ENCODE measurements at places on chromosomes 5 and 9.

GRCh38 chr5:178467568-178468195 is 122.5 kb downstream of the COL23A1 start:
- peak; percentile 76 for DNase-seq

DNA sequence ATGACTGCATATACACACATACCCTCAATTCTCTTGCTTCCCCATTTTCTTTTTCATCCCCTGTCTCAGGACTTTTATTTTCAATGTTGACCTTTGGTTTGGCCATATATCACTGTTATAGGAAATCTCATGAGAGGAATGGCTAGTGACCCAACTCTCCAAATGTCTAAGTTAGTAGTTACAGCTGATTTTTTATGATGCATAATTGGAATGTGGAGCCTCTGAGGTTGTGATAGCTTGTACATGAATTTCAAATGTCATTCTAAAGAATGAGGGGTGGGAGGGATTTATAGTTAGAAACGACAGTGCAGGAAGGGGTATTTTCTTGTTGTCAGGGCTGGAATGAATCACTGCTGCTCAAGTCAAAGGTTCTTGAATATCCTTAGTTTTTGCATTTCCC is 356.1 kb downstream of the NTRK2 start:
- DNase-seq: no peak

- DNase-seq: no peak
These were observed 55.3 kb downstream of the ENTREP1 start for GRCh38 chr9:69380301-69380700.

DNA sequence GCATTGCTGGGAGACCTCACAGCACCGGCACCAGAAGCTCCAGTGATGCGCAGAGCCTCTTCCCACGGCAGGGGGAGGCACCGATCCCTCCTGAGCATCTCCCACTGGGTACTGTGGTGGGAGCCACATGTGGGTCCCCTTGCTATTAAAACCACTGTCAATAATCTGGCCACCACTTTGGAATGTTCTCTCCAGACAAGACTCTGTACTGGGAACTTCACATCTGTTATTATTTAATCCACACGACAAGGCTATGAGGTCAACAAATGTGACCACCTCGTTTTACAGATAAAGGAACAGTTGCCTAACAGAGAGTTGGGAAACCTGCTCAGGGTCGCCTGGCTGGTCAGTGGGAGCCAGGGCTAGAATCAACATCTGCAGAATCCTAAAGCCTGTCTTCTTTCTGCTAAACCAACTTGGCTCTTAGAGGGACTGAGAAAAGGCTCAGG is 72.7 kb downstream of the EPB41L4B start:
- DNase-seq: no peak

DNA sequence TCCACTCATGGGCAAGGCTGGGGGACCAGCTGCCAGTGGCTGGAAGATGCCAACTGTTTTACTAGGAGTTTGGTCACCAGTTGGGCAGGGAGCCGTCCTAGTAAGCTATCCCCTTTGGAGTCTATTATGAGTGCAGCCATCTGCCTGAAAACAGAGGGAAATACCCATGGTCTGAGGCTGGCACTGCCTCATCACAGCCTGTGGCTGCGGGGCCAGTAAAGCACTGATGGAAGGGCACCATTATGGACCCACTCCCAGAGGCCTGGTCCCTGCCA is 187.2 kb upstream of the PANK3 start:
- DNase-seq: no peak

GRCh38 chr5:122501089-122501435 is 189.0 kb downstream of the SNCAIP start:
- DNase-seq: no peak

DNA sequence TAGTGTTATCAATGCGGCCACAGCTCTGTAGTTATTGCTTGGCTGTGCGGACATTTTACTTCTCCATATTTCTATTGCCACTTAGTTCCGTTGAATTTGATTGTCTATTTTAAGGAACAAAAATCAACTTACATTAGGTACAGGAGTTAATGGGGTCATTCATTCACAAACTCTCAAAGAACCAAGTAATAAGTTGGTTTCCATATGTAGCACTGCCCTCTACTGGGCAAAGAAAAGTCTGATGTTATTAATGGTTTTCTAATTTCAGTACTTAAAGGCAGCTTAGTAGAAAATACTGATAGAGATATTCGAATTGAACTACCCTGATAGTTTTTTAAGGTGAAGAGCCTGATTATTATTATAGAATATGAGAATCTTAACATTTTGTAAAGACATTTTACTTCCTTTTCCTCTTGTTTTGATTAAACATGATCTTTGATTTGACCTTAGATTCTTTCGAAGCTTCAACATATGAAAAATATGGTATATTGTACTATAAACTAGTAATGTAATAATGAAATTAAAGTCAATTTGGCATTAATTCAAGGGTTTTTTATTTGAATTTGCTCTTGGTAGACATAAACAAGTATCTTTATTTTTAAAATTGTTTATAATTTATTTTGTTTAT is 119.5 kb upstream of the CTNND2 start:
- no peak for DNase-seq

GRCh38 chr9:131397100-131397790 is 3.4 kb downstream of the PRRC2B start:
- DNase-seq: no peak

DNA sequence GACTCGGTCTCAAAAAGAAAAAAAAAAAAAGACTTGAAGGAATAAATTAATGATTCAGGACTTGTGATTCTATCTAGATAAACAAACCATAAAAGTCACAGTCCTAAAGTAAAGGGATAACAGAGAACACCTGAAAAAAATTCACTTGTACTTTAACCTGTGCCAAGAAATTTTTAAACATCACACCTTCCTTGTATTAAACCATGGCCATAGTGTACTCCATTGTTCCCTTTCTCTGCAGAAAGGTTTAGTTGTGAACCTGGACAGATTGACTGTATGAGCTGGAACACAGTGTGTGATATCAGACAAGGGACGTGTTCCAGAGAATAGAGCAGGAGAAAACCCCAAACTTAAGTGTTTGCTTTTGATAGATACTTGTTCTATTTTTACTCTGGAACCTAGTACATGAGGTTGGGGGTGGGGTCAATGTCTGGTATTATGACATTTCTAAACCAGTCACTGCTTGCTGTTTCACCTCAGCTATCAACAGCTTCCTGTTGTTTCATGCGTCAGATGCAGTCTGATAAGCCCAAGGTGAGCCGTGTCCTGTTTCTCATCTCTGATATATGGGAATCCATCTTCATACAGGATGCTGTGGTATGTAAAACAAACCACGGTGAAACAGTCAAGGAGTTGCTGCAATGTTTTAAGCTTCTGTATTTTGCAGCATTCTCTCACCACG is 62.5 kb upstream of the ITGA1 start:
- peak; percentile 65 for DNase-seq

GRCh38 chr5:113524927-113525326 is 11.4 kb downstream of the YTHDC2 start:
- no peak for DNase-seq

DNA sequence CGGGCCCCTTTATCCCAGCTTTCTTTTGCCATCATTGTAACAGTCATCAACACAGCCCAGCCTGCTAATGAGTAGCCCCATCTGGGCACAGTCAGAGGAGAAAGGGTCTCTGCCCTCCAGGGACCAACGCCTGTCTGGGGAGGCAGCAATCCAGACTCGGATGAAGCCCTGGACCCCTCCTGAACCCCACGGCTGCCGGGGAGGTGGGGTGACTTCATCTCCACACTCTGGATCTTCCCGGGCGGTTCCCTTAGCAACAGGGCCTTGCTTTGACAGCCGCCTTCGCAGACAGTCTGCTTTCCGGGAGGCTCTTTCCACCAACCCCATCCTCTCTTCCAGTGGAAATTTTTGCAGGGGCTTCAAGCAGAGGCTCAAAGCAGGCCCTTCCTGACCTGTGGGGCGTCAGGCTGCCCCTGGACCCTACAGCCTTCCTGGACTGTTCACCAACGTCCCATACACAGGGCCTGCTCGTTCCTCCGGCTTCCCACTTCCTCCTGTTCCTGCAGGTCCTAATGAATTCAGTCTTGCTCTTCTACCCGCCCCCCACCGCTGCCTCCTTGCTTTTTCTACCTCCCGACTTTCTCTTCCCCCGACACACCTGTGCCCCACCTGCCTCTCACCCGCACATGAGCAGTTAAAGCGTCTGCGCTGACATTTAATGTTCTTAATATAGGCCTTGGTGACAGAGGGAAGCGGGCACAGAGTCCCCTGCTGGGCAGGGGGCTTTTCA is 161.7 kb upstream of the MVB12B start:
- DNase-seq: no peak

DNA sequence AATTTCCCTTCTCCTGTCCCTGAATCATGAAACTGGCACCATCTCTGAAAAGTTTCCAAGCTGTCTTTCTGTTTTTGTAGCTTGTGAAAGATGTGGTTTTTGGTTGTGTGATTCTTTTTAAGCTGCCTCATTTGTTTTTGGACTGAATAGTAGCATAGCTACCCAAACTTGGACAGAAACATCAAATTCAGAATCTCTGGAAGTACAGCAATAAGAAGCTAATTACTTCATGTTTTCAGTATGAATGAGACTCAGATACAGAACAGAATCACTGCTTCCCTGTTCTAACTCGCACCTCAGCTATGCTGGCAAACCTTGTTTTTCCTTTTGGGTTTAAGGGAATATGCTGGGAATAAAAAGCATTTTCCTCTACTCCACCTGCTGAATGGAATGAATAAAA is 101.0 kb downstream of the FGF1 start:
- no peak for DNase-seq

- DNase-seq: no peak
These were observed 68.5 kb downstream of the KLHL3 start for GRCh38 chr5:137667341-137667740.

DNA sequence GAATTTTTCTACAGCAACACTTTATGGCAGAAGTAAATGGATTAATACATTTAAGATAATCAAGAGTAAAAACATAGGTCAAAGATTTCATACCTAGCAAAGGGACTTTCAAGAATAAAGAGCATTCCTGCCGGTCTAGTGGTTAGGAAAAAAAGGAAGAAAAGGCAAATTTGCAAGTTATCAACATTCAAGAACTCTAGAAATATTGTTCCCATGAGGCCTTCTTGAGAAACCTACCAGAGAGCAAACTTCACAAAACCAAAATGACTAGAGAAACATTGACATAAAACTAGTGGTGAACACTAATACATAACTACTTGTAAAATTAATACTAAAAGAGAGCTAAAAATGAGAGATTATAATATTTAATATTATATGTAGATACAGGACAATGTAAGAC is 320.2 kb upstream of the RGMB start:
- no peak for DNase-seq

- no peak for DNase-seq
These were observed 53.4 kb downstream of the RNF145 start for GRCh38 chr5:159155960-159156359.

All from HL-60 (cell line).